Stimulated activated CD4-positive, alpha-beta T cell treated with anti-CD3 and anti-CD28 coated beads, Interleukin-1b, Interleukin-23, amount 100 ng/mL, for 4 hours (primary cell): ENCODE measurements at places on chromosomes 1 and 21.

DNA sequence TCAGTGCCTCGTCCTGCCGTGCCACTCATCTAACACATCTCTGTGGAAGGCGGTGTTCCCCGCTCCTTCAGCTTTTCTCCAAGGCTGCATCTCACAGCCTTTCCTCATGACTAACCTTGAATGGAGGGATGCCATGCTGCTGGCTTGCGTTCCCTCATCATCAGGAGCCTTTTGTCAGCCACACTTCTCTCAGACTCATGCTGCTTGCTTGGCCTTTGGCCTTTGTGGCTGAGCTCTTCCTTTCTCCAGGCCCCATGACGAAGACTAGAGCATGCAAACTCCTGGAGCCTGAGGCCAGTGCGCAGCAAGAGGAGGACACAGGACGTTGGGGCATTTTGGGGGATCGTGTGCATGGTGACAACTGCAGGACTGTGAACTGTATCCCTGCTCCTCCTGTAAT lies 70.8 kb downstream of the SYT2 start:
- DNase-seq, result no peak

- DNase-seq, result no peak
Measured at GRCh38 chr1:84166797-84167196, 22.7 kb downstream of the PRKACB start.

- no peak for DNase-seq
Measured at GRCh38 chr1:20555758-20556120, 3.4 kb downstream of the FAM43B start.

DNA sequence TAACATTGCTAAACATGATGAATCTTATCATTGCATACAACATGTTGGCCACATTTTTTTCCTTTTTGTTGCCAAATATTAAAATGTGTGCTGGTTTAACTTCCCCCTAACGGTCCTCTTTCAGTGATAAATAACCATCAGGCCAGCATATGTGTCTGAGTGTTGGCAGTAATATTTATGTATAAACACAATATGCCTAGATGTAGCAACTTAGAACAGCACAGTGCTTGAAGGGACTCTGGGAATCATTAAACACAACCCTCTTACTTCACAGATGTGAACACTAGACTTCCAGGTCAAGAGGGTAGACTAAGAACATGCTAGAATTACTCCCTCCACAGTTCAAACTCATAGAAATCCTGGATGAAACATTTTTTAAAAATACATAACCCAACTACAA lies 581.8 kb downstream of the PLPP3 start:
- DNase-seq, result no peak

- no peak for DNase-seq
Measured at GRCh38 chr21:32562426-32562825, 22.9 kb downstream of the TCP10L start.

- DNase-seq, result no peak
Measured at GRCh38 chr1:65209005-65209885, 61.2 kb downstream of the AK4 start.

DNA sequence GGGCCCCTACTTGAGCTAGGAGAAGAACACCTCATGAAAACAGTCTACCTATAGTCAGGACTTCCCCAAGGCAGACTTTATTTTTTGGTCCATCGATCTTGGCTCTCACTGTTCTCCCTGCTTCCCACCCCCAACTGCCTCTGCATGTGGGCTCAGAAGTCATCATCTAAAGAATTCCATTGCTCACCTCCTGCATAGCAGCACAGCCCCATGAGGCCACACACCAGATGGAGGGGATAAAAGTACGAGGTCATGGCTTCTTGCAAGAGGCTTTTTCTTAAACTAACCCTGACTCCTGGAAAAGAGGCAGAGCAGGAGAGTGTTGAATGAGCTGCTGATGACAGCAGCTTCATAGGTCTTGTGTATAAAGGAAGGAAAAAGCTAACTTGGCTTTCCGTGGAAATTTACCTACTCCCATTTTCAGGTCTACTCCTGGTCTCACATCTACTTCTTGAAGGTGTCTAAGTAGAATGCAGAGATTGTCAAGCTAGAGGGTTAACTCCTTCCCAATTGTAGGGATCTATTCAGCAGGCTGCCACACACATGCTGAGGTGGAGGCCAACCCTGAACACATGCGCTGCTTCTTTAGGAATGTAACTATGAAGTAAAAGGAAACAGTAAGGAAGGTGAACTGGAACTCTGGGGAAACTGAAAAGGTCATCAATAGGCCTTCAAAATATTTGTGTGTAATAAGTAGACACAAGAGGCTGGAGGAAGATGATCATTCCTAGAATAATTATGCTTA lies 18.7 kb downstream of the WNT2B start:
- DNase-seq, result no peak

- no peak for DNase-seq
Measured at GRCh38 chr1:9691108-9691445, 39.5 kb downstream of the PIK3CD start.

DNA sequence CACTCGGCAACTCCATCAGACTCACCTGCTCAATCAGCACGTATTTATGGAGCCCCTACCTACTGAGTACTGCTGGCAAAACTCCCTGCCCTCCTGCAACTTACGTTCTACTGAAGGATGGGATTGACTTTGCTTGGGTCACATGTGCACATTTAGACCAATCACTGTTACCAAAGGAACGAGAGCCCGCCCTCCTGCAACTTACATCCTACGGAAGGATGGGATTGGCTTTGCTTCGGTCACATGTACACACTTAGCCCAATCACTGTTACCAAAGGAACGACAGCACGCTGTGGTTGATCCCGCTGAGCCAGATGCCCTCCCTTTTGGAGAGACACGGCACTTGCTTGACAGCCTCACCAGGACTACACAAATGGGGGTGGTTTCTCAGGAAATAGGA lies 46.0 kb downstream of the UBIAD1 start:
- DNase-seq, result no peak

- no peak for DNase-seq
Measured at GRCh38 chr1:17865912-17866739, 111.0 kb downstream of the ACTL8 start.

- no peak for DNase-seq
Measured at GRCh38 chr1:149962039-149962647, 25.5 kb upstream of the MTMR11 start.

GRCh38 chr1:24744911-24745710 lies at the start of gene CLIC4:
CLIC4 (plus strand) TSS chr1:24745447; CDS start chr1:24745554, 107 bp downstream.
- DNase-seq, result peak; percentile 99

GRCh38 chr1:200907611-200908097 lies 13.0 kb downstream of the INAVA start:
- no peak for DNase-seq

DNA sequence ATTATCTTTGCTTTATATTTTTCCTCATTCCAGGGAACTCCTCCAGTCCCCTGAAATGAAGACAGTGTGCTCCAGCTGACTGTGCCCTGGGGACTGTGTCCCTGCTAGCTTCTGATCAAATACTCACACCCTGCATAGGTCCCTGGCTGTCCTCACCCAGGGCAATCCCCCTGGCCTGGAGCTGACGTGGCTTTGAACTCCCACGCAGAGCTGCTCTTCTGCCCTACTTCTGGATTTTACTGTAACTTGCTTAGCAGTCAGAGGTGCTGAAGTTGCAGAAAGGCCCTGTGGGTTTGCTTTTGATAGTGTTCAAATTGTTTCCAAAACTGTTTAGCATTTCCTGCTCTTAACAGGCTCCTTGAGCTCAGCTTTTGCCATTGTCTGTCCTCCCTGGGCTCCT lies 186.5 kb downstream of the FASLG start:
- peak; percentile 26 for DNase-seq

GRCh38 chr1:32345289-32345827 lies 9.3 kb upstream of the MARCKSL1 start:
- no peak for DNase-seq

DNA sequence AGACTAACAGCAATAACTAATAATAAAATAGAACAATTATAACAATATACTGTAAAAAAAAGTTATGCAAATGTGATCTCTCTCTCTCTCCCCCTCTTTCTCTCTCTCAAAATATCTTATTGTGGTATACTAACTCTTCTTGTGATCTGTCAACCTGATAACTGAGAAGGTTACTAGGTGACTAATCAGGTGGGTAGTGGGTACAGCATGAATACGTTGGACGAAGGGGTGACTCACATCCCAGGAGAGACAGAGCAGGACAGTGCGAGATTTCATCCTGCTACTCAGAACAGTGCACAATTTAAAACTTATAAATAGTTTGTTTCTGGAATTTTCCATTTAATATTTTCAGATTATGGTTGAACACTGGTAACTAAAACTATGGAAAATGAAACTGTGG lies 257.5 kb downstream of the LRRC40 start:
- no peak for DNase-seq

DNA sequence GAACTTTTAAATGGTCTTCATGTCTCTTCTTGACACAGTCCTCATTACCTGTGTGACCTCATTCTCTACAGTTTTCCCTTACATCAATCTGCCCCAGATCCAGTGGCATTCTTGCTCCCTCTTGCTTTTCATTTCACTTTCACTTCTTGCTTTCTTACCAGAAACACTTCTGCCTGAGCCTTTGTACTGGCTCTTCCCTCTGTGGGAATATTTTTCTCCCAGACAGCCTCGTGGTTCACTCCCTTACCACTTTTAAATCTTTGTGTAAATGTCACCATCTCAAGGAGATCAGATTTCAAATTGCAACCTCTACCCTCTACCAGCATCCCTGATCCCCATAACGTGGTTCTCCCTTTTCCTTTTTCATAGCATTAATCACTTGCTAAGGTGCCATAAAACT lies 73.2 kb downstream of the DISC1 start:
- no peak for DNase-seq

GRCh38 chr21:45821998-45822397 lies 159.6 kb upstream of the COL6A1 start:
- DNase-seq, result no peak

DNA sequence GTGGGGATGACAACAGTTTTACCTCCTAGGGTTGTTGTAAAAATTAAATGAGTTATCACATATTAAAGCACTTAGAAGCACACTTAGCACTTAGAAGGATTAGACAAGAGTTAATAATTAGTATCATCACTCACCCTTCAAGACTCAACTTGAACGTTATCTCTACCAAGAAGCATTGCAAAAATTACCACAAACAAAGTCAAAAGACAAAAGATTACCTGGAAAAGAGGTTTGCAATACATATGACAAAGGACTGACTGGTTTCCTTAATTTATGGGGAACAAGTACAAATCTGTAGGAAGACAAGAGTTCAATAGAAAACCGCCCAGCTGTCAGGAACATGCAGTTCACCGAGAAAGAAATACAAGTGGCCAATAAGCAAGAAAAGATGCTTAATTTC lies 93.3 kb upstream of the ATP1A1 start:
- no peak for DNase-seq

GRCh38 chr21:19864476-19864875 lies 1133.7 kb upstream of the NCAM2 start:
- DNase-seq, result no peak

DNA sequence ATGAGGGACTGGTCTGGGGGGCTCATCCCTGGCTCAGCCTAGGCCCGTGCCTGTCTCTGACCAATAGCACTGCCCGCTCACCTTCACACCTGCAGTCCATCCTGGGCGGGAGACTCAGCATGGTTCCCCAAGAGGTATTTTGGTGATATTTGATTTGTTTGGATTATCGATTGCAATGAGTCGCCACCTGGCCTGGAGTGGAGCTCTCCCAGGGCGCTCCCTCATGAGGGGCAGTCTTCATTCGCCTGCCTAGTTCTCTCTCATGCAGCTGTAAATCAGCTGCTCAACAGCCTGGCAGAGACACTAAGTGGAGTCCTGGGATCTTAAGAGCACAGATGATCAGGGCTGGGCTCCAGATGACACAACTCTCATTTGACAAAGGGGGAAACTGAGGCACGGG lies 90.1 kb upstream of the ACTL8 start:
- DNase-seq, result no peak

DNA sequence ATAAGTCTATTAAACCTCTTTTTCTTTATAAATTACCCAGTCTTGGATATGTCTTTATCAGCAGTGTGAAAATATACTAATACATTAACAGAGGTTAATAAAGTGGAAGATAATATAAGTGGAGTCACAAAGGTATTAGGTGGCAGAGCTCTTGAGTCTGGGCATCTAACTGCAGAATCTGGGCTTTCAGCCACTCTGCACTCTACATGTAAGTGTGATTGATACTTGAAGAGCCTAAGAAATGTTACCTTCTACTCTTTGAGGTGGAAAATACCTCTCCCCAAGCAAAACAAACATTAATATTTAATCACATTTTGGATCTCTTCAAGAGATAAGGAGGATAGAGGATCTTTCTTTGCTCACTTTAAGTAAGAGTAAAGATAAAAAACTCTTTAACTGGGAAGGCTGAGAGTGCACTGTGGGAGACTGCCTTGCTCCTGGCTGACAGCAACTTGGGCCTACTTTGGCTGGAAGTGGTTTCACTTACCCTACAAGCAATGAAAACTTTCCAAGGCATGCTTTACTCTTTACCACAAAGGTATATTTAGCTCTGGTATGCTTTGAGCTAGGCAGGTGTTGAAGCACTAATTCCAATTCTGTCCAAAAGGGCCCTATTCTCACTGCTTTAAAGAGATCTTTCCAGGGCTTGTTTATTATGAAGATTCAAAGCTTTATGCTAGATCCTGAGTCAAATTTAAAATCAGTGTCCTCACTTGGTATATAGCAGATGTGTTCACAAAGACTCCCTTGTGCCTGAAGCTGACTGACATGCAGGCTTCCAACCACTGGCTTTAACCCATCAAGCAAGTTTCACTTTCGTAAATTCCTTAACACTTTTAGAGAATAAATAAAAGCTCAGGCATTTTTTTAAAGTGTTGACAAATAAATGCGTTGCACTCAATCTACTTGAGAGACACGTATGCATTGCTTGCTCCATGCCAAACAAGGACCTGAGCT lies 245.3 kb upstream of the ZP4 start:
- DNase-seq, result no peak

- no peak for DNase-seq
Measured at GRCh38 chr1:230215031-230215430, 148.0 kb downstream of the GALNT2 start.

GRCh38 chr1:10640843-10641553 lies 155.4 kb downstream of the CASZ1 start:
- DNase-seq, result no peak

DNA sequence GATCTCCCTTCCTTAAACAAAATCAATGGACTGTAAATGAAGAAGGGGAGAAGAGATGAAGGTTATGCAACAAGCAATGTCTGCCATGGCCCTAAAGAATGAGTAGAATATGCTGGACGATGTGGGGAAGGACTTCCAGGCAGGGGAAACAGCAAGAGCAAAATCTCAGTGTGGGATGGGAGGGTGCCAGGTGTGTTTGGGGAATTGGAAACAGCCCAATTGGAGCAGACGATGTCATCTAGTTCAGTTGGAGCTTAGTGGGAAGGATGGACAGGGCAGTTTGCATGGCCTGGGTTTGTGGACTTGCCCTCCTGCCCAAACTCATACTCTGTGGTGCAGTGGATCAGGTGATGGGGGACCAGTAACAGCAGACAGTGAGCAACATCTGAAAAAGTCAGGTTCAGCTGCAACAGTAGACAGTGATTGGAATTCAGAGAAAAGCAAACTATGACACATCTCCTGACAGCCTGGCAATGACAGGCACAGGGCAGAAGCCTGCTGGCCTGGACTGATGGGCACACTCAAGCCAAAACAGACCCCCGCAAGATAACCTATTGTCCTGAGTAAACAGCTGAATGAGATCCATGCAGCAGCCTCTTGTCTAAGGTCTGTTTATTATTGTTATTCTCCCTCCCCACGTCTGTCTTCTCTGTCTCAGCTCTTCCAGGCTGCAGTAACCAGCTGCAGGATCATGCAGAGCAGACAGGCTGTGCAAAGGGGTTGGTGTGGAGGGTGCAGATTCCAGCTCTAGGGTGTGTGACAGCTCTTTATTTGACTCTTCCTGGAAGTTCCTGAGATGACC lies 50.5 kb upstream of the PRELP start:
- no peak for DNase-seq
